ENCODE measurements at places on chromosomes 6 and 20. TPM values are rescaled to one million over a fixed set of nuclear protein-coding genes. Genes with fewer than 3 reads are reported as not detected.

- H3K36me3 ChIP-seq = no peaks in the 10 kb centered on the region
- no peak overlapping the region for H3K4me3 ChIP-seq
- H3K4me1 ChIP-seq = peaks cover 30% of the 10 kb centered on the region
- peak overlapping the region; percentile 27 for H3K27ac ChIP-seq
Measured at GRCh38 chr6:109759098-109759955, 68.2 kb downstream of the FIG4 start.

Gene SPINT4
- total RNA-seq = not detected

DNA sequence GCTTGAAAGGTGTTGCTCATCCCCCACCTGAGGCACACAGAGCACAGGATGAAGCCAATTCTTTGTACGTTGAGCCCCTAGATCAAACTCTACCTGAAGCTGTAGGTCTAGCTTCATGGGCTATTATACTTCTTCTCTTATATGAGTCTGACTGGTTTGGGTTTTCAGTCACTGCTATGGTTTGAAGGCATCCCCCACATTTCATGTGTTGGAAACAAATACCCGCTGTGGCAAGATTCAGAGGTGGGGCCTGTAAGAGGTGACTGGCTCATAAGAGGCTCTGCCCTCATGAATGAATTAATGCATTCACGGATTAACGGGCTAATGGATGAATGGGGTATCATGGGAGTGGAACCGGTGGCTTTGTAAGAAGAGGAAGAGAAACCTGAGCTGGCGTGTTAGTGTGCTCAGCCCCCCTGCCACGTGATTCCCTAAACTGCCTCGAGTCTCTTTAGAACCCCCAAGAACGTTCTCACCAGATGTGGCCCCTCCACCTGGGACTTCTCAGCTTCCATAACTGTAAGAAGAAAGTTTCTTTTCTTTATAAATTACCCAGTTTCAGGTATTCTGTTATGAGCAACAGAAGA lies 39.2 kb downstream of the PREX1 start:
- no peaks in the 10 kb centered on the region for H3K36me3 ChIP-seq
- DNase-seq = no peak
- no peaks in the 10 kb centered on the region for H3K4me1 ChIP-seq
- no peaks in the 10 kb centered on the region for H3K27me3 ChIP-seq

Gene ZNF217
- 95.6 TPM for total RNA-seq

GRCh38 chr6:41451039-41451438 lies 95.1 kb upstream of the FOXP4 start:
- no peak overlapping the region for H3K4me3 ChIP-seq
- H3K4me1 ChIP-seq = peaks cover 35% of the 10 kb centered on the region
- no peaks in the 10 kb centered on the region for H3K27me3 ChIP-seq
- no peak overlapping the region for H3K27ac ChIP-seq
- DNase-seq = peak; percentile 46
- H3K36me3 ChIP-seq = no peaks in the 10 kb centered on the region

Gene LAMA2
- total RNA-seq = 0.80 TPM

DNA sequence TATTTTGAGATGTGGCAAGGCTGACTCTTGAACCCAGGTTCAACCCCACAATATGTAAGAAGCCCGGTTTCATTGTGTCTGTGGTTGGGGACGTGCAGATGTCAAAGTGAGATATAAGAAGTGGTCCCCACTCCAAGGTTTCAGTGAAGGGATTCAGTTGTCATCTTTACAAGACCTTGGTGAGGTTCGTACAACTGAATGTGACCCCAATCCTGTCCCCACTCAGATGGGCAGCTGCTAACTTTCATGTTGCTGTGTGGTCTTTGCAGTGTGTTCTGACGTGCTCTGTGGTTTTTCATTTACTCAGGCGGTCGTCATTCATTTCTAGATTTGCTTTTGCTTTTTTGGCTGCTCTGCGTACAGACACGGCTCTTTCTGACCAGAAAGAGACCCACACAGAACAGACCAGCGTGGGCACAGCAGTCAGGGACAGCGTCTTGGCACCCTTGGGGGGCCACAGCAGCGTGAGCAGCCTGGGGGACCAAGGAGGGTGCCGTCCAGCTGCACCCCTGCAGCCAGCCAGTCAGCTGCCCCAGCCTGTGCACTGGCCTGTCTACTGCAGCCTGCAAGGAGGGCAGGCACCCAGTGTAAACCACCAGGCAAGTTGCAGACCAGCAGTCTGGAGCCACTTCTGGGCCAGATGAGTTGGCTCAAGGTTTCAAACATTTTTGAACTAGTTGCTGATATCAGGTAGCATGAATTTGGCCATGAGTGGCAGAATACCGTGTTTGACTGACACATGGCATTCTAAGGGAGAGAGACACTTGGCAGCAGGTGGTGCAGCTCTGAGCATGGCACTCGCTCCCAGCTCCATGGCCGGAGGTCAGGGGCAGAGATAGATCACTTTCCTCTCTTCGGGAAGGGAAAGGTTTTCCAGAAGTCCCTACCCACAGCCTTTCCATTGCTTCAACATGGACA lies 49.4 kb upstream of the IRF4 start:
- no peak for DNase-seq
- H3K27me3 ChIP-seq = no peaks in the 10 kb centered on the region
- H3K27ac ChIP-seq = no peak overlapping the region
- H3K36me3 ChIP-seq = no peaks in the 10 kb centered on the region
- H3K4me3 ChIP-seq = no peak overlapping the region

DNA sequence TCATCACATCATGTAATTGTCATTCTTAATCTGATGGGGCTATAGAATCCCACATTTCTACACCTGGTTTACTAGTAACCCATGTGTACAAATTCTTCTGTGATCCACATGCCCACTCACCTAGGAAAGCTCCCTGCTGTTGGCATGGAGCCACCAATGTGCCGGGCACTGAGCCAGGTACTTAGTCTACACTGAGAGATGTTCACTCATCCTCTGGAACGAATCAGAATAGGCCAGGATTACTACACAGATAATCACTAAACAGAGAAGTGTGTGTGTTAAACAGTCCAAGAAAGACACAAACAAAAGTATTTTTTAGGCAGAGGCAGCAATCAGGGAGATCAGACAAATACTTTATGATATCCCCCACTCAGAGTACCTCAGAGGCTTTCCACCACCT lies 193.2 kb upstream of the VGLL2 start:
- peaks cover 9% of the 10 kb centered on the region for H3K4me1 ChIP-seq
- H3K36me3 ChIP-seq = no peaks in the 10 kb centered on the region
- DNase-seq = peak; percentile 31
- no peak overlapping the region for H3K4me3 ChIP-seq
- no peak overlapping the region for H3K27ac ChIP-seq

GRCh38 chr6:8335896-8336295 lies 99.4 kb downstream of the SLC35B3 start:
- no peaks in the 10 kb centered on the region for H3K36me3 ChIP-seq
- no peaks in the 10 kb centered on the region for H3K27me3 ChIP-seq
- no peak overlapping the region for H3K4me3 ChIP-seq
- H3K27ac ChIP-seq = no peak overlapping the region
- DNase-seq = no peak
- H3K4me1 ChIP-seq = no peaks in the 10 kb centered on the region

- H3K27ac ChIP-seq = no peak overlapping the region
- H3K4me3 ChIP-seq = no peak overlapping the region
- peaks cover 23% of the 10 kb centered on the region for H3K4me1 ChIP-seq
- H3K36me3 ChIP-seq = peaks cover 38% of the 10 kb centered on the region
- no peaks in the 10 kb centered on the region for H3K27me3 ChIP-seq
Measured at GRCh38 chr6:150876598-150876997, 11.1 kb downstream of the MTHFD1L start.

Gene OR2J3
- total RNA-seq = not detected

- no peak overlapping the region for H3K4me3 ChIP-seq
- no peak for DNase-seq
- no peak overlapping the region for H3K27ac ChIP-seq
- H3K36me3 ChIP-seq = no peaks in the 10 kb centered on the region
Measured at GRCh38 chr20:13142143-13142542, 78.9 kb upstream of the ISM1 start.

DNA sequence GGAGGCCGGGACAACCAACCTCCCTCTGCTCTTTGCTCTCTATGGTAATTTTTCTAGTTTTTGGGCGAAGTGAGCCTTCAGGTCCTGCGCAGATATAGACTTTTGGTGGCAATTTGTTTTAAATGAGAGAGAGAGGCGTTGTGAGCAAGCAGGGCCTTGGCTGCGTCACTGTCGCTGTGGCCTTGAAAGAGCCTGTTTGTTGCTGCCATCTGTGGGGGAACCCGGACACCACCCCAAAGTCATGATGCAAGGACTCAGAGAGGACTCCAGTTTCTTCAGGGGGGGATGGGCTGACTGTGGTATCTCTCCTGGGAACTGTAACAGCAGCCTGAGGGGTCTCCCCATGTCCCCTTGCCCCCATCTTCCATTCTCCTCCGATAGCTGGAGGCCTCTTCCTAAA lies 462.7 kb upstream of the SULF2 start:
- no peaks in the 10 kb centered on the region for H3K4me1 ChIP-seq
- no peak overlapping the region for H3K4me3 ChIP-seq
- DNase-seq = no peak
- peaks cover 34% of the 10 kb centered on the region for H3K27me3 ChIP-seq
- H3K27ac ChIP-seq = no peak overlapping the region

- no peak for DNase-seq
- H3K4me1 ChIP-seq = peaks cover 73% of the 10 kb centered on the region
- H3K36me3 ChIP-seq = peaks cover 64% of the 10 kb centered on the region
Measured at GRCh38 chr6:71395731-71396409, 107.3 kb downstream of the OGFRL1 start.

Gene PHACTR1
- total RNA-seq = 0.21 TPM

- no peaks in the 10 kb centered on the region for H3K36me3 ChIP-seq
- DNase-seq = no peak
- no peak overlapping the region for H3K27ac ChIP-seq
- no peaks in the 10 kb centered on the region for H3K4me1 ChIP-seq
- no peak overlapping the region for H3K4me3 ChIP-seq
- peaks cover 19% of the 10 kb centered on the region for H3K27me3 ChIP-seq
Measured at GRCh38 chr6:39695447-39695846, 29.8 kb downstream of the KIF6 start.

Gene ENPP4
- 16.7 TPM for total RNA-seq

GRCh38 chr6:33017694-33018353 lies 8.4 kb upstream of the HLA-DOA start:
- H3K4me3 ChIP-seq = no peak overlapping the region
- DNase-seq = no peak
- H3K4me1 ChIP-seq = peaks cover 37% of the 10 kb centered on the region
- no peak overlapping the region for H3K27ac ChIP-seq
- peaks cover 42% of the 10 kb centered on the region for H3K27me3 ChIP-seq

DNA sequence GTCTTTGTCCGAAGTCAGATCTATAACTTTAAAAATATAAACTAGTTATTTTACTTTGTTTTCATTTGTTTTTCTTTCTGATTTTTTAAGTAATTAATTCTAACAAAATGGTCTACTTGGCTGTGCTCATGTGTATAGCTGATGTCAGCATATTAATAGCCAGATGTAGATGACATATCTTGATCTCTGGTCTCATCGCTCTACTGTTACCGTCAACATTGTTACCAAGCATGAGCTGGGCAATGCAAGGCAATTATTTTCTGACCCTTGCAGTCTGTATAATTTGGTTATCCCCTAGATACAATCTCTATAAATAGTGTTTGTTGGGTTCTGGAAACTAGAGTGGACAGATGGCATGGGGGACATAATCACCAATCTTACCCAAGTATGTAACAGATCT lies 151.6 kb upstream of the PTPRK start:
- H3K27me3 ChIP-seq = no peaks in the 10 kb centered on the region
- H3K4me1 ChIP-seq = no peaks in the 10 kb centered on the region
- H3K36me3 ChIP-seq = no peaks in the 10 kb centered on the region
- no peak overlapping the region for H3K4me3 ChIP-seq
- H3K27ac ChIP-seq = no peak overlapping the region
- DNase-seq = no peak

Gene LY6G6D
- total RNA-seq = not detected

GRCh38 chr6:79065232-79065631 lies 12.8 kb downstream of the PHIP start:
- peaks cover 3% of the 10 kb centered on the region for H3K36me3 ChIP-seq
- no peaks in the 10 kb centered on the region for H3K4me1 ChIP-seq
- no peak overlapping the region for H3K4me3 ChIP-seq
- no peak overlapping the region for H3K27ac ChIP-seq

- peaks cover 13% of the 10 kb centered on the region for H3K36me3 ChIP-seq
- no peak overlapping the region for H3K27ac ChIP-seq
- no peaks in the 10 kb centered on the region for H3K27me3 ChIP-seq
- no peak overlapping the region for H3K4me3 ChIP-seq
- DNase-seq = no peak
Measured at GRCh38 chr20:1378735-1379125, 14.1 kb downstream of the FKBP1A start.

DNA sequence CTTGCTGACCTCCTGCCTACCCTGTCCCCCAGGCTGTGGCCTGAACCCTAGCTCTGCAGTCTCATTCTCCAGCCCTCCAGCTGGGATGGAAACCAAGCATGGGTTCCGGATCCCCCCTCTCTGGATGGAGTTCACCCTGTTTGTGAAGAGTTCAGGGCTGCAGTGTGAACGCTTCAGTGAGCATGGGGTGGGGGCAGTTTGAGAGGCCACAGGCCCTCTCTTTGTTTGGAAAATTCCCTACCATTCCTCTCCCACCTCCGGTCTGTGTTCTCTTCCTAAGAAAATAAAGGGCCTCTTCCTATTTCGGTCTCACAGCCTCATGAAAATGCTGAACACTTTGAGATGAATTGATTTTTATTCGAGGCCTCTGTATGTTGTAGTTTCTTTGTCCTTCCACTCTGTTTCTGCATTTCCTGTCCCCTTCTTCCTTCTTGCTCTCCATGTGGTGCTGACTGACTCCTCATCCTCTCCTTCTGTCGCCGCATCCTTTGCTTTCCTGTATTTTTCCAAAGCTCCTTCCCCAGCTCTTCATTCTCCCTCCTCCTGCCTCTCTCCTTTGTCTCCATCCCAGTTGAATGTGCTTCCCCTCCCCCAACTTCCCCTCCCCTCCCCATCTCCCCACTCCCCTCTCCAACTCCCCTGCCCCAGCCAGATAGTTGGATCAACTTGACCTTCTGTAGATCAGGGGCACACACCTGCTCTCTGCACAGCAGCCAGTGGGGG lies 2.4 kb upstream of the KCNK5 start:
- peaks cover 36% of the 10 kb centered on the region for H3K36me3 ChIP-seq
- H3K4me1 ChIP-seq = peaks cover 19% of the 10 kb centered on the region
- no peak overlapping the region for H3K27ac ChIP-seq
- no peaks in the 10 kb centered on the region for H3K27me3 ChIP-seq
- DNase-seq = no peak
- no peak overlapping the region for H3K4me3 ChIP-seq

Measured in Calu3 (cell line).